Nephron progenitor cell (in vitro differentiated cells): ENCODE measurements at places on chromosomes 16 and 17.

DNA sequence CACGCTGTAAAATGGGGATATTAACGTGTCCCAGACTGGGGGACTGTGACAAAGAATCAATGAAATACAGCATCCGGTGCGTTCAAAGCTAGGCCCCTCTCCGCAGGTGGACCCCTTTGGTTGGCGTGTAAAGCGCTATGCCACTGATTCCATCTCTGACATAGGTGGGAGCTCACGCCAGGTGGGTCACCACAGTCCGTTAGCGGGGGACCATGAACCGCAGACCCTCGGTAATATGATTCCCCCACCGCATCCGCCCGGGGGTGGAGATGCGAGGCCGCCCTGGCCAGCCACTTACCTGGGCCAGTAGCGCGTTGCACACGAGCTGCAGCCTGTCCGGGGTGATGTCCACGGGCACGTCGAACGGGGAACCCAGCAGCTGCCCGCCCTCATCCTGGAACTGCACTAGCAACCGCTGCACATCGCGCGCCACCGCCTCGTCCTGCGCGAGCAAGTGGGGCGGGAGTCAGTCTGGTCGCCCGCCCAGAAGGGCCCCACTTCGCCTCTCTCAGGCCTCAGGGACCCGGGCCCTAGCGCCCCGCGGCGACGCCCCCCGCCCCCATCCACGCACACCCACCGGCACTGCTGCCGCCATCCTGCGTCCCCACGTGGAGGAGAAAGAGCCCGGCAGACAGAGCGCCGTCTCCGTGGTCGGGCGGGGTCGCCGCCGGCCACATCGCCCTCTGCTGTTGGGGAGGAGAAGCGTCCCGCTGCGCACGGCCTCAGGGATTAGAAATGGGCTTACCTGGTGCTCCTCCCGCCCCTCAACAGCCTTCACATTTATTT, at the start of gene NLE1:
TSS of gene NLE1 (minus strand) at position 623 of the 786 bp plus-strand sequence. CDS start at position 595, 28 bp downstream.
- peak; percentile 88 for DNase-seq
- H3K36me3 ChIP-seq, result peaks cover 13% of the 10 kb centered on the region

DNA sequence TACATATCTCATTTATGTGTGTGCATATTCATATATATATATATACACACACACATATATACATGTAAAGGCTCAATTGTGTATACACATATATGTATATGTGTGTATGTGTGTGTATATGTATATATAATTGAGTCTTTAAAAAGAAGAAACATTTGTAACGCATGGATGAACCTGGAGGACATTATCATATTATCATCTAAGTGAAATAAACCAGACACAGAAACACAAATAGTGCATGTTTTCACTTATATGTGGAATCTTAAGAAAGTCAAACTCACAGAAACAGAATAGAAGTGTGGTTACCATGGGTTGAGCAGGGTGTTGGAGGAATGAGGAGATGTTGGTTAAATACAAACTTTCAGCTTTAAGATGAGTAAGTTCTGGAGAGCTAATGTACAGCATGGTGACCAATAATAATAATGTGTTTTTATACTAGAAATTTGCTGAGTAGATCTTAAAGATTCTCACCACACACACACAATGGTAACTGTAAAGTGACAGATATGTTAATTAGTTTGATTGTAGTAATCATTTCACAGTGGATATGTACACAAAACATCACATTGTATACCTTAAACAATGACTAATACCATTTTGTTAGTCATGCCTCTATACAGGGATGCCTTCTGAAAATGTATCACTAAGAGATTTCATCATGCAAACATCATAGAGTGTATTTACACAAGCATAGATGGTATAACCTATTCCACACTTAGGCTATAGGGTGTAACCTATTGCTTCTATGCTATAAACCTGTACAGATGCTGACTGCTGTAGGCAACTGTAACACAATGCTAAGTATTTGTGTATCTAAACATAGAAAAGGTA, 132.6 kb upstream of the CACNG5 start:
- no peak overlapping the region for H3K4me3 ChIP-seq
- H3K4me1 ChIP-seq, result peaks cover 26% of the 10 kb centered on the region
- no peak overlapping the region for H3K27ac ChIP-seq
- no peak for DNase-seq
- H3K27me3 ChIP-seq, result peaks cover 3% of the 10 kb centered on the region

DNA sequence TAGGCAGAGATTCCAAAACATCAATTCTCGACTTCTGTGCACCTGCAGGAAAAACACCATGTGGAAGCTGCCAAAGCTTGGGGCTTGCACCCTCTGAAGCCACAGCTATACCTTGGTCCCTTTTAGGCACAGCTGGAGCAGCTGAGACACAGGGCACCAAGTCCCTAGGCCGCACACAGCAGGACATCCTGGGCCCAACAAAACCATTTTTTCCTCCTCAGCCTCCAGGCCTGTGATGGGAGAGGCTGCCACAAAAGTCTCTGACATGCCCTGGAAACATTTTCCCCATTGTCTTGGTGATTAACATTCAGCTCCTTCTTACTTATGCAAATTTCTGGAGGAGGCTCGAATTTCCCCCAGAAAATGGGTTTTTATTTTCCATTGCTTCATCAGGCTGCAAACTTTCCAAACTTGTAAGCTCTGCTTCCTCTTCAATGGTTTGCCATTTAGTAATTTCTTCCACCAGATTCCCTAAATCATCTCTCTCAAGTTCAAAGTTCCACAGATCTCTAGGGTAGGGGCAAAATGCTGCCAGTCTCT, 24.3 kb upstream of the COL1A1 start:
- peaks cover 5% of the 10 kb centered on the region for H3K36me3 ChIP-seq
- H3K4me3 ChIP-seq, result no peak overlapping the region
- no peak for DNase-seq
- H3K27me3 ChIP-seq, result peaks cover 21% of the 10 kb centered on the region

DNA sequence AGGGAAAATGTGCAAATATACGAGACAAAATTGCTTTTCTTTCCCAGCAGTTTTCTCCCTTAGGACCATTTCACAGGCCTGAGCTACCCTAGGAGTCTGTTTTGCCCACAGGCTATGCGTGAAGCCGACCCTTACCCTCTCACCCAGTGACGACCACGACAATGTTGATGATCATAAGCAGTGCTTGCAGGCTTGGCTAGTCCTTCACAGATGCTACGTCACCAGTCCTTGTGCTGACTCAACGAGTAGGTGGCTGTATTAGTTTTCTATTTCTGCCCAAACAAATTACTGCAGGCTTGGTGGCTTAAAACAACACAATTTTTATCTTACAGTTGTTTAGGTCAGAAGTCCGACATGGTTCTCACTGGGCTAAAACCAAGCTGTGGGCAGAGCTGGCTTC, 574.6 kb upstream of the HSBP1 start:
- no peak overlapping the region for H3K4me3 ChIP-seq
- H3K4me1 ChIP-seq, result peaks cover 35% of the 10 kb centered on the region
- no peak for DNase-seq
- H3K36me3 ChIP-seq, result no peaks in the 10 kb centered on the region

GRCh38 chr17:17252149-17252661, 15.2 kb upstream of the FLCN start:
- peaks cover 71% of the 10 kb centered on the region for H3K36me3 ChIP-seq
- no peaks in the 10 kb centered on the region for H3K27me3 ChIP-seq
- no peak for DNase-seq
- no peak overlapping the region for H3K27ac ChIP-seq

DNA sequence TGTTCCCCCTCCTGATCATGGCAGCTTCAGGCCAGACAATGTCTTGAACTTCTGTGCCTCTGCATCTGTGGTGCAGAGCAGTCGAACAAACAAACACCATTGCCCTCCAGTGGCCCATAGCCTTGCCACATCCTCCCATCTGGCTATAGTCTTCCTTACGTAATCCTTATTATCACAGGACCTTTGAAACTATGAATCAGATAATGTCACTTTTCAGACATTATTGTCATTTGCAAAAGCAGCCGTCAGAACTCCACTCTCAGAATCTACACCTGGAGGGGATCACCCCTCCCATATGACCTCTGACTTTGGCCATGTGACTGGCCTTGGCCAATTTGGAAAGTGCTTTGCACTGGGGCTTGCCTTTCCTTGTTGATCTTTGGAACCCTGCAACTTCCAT, 387.3 kb downstream of the MAF start:
- H3K27me3 ChIP-seq, result peaks cover 9% of the 10 kb centered on the region
- H3K27ac ChIP-seq, result no peak overlapping the region
- H3K36me3 ChIP-seq, result peaks cover 5% of the 10 kb centered on the region
- DNase-seq, result no peak
- no peak overlapping the region for H3K4me3 ChIP-seq

- no peak for DNase-seq
- peaks cover 21% of the 10 kb centered on the region for H3K27me3 ChIP-seq
- no peak overlapping the region for H3K27ac ChIP-seq
- H3K4me1 ChIP-seq, result peaks cover 23% of the 10 kb centered on the region
- no peak overlapping the region for H3K4me3 ChIP-seq
- no peaks in the 10 kb centered on the region for H3K36me3 ChIP-seq
Observed at GRCh38 chr16:67364600-67365235, 28.6 kb downstream of the TPPP3 start.

- no peak overlapping the region for H3K27ac ChIP-seq
- peaks cover 23% of the 10 kb centered on the region for H3K36me3 ChIP-seq
- no peak overlapping the region for H3K4me3 ChIP-seq
- DNase-seq, result peak; percentile 70
Observed at GRCh38 chr16:11356573-11357331, 11.5 kb downstream of the RMI2 start.

- no peaks in the 10 kb centered on the region for H3K4me1 ChIP-seq
- no peaks in the 10 kb centered on the region for H3K27me3 ChIP-seq
- DNase-seq, result no peak
- no peaks in the 10 kb centered on the region for H3K36me3 ChIP-seq
Observed at GRCh38 chr17:71455219-71455618, 665.6 kb upstream of the SOX9 start.

DNA sequence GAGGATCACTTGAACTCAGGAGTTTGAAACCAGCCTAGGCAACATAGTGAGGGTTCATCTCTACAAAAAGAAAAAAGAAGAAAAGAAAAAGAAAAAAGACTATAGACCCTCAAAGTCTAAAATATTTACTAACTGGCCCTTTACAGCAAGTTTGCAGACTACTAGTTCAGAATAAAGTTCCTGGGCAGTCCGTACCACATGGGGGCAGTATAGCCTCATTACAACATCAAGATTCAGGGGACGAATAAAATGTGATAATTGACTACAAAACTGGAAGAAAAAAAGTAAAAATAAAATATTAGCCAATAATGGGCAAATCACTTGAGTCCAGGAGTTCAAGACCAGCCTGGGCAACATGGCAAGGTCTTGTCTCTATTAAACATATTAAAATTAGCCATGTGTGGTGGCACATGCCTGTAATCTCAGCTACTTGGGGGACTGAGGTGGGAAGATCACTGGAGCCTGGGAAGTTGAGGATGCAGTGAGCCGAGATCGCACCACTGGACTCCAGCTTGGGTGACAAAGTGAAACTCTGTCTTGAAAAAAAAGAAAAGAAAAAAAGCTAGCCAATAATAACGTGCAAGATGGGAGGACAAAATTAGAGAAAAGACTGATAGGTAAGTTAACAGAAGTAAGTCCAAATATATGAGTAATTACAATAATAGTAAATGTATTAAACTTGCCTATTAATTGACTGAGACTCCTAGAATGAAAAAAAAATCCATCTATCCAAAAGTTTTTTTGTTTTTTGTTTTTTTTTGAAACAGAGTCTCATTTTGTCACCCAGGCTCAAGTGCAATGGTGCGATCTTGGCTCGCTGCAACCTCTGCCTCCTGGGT, 129.4 kb upstream of the SEC14L1 start:
- H3K27me3 ChIP-seq, result peaks cover 9% of the 10 kb centered on the region
- no peaks in the 10 kb centered on the region for H3K36me3 ChIP-seq
- DNase-seq, result peak; percentile 46
- no peak overlapping the region for H3K27ac ChIP-seq

GRCh38 chr16:11025120-11025531, 80.8 kb downstream of the CLEC16A start:
- peaks cover 79% of the 10 kb centered on the region for H3K36me3 ChIP-seq
- no peak for DNase-seq
- no peak overlapping the region for H3K27ac ChIP-seq
- H3K4me1 ChIP-seq, result peaks cover 9% of the 10 kb centered on the region
- H3K4me3 ChIP-seq, result no peak overlapping the region
